ENCODE measurements at places on chromosomes 16 and 17.

DNA sequence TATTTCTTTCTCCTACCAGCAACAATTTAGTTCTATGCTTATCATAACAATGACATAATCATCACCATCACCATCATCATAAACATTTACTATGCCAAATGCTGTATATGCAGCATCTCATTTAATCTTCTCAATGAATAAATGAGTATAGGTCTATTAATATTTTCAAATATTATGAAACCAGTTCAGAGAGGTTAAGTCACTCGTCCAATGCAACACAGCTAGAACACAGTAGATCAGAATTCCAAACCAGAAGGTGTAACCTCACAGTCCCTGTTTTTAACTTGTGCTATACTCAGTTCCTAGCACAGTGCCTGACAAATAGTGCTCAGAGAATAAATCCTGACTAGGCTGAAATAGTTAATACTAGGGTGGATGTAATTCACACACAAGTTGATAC lies 314.8 kb downstream of the XYLT1 start:
- no peak for DNase-seq

GRCh38 chr16:81138831-81139557 lies 42.8 kb upstream of the GCSH start:
- DNase-seq: no peak

GRCh38 chr17:3916825-3917224 lies 560 bp upstream of the P2RX1 start:
- DNase-seq: no peak

- DNase-seq: no peak
These were observed 53.3 kb upstream of the BCAR1 start for GRCh38 chr16:75304521-75305363.

DNA sequence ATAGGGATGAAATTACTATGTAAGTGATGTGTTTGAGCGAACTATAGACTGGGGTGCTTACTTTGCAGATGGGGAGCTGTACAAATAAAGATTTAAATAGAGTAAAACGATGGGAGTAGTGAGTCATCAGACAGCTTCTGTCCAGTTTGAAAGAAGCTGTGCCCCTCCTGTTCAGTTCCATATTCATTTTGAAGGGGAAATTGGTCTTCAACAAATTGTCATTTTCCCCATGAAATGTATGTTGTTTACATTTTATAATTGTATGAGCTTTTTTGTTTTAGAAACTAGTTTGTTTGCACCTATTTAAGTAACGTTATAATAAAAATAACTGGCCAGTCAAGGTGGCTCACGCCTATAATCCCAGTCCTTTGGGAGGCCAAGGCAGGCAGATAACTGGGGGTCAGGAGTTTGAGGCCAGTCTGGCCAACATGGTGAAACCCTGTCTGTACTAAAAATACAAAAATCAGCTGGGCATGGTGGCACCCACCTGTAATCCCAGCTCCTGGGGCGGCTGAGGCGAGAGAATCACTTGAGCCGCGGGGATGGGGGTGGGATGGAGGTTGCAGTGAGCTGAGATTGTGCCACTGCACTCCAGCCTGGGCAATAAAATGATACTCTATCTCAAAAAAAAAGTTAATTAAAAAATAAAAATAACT lies 20.2 kb downstream of the SEC14L1 start:
- no peak for DNase-seq

- DNase-seq: no peak
These were observed 17.1 kb downstream of the HIGD1B start for GRCh38 chr17:44864831-44865230.

GRCh38 chr16:46648656-46649055 lies 27.5 kb upstream of the SHCBP1 start:
- no peak for DNase-seq

- DNase-seq: no peak
These were observed 162.6 kb upstream of the PLCG2 start for GRCh38 chr16:81616321-81617020.

DNA sequence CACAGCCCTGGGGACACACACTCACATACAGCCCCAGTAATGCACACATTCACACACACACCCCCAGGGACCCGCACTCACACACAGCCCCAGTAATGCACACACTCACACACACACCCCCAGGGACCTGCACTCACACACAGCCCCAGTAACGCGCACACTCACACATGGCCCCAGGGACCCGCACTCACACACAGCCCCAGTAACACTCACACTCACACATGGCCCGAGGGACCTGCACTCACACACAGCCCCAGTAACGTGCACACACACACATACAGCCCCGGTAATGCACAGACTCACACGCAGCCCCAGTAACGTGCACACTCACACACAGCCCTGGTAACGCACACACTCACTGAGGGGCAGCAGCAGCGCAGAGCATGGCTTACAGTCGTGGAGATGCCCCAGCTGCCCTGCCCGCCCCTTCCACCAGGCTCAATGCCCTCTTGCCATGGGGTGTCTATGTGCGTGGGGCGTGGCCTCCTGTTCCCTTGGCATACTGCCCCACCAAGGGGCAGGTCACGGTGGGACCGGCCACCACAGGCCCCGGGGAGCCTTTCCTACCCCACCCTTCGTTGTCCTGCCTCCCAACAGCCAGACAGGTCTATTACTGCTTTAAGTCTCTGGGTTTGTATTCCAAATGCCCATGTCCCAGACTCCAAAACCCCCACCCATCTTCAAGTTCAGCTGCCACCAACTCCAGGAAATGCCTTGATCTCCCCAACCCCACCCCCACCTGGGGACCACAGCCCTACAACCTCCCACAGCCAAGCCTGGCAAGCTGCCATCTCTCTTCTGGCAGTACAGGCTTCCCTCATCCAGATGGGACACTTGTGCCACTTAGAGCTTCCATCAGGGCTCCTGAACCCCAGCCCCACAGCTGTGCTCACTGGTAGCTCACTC lies 2.7 kb downstream of the CCDC102A start:
- peak; percentile 68 for DNase-seq

GRCh38 chr16:84438971-84439696 lies 65.3 kb downstream of the MEAK7 start:
- peak; percentile 51 for DNase-seq

DNA sequence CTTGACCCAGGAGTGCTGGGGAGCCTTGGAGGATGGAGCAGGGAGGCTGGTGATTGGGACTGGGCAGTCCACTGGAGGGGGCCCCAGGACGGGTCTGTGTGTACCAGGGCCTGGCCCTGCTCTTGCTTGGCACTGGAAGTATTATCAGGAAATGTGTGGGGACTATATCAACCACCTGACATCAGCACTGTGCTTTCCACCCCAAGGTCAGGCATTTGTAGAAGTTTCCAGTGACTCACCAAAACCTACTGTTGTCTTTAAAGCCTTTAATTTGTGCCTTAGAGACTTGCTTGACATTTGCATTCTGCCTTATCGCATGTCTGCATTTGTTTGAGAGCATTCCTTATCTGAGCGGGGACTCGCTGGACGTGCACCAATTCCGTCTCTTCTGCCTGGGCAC lies 323.1 kb downstream of the FOXL1 start:
- DNase-seq: no peak

- no peak for DNase-seq
These were observed 165.3 kb downstream of the SLC39A11 start for GRCh38 chr17:72927146-72927545.

DNA sequence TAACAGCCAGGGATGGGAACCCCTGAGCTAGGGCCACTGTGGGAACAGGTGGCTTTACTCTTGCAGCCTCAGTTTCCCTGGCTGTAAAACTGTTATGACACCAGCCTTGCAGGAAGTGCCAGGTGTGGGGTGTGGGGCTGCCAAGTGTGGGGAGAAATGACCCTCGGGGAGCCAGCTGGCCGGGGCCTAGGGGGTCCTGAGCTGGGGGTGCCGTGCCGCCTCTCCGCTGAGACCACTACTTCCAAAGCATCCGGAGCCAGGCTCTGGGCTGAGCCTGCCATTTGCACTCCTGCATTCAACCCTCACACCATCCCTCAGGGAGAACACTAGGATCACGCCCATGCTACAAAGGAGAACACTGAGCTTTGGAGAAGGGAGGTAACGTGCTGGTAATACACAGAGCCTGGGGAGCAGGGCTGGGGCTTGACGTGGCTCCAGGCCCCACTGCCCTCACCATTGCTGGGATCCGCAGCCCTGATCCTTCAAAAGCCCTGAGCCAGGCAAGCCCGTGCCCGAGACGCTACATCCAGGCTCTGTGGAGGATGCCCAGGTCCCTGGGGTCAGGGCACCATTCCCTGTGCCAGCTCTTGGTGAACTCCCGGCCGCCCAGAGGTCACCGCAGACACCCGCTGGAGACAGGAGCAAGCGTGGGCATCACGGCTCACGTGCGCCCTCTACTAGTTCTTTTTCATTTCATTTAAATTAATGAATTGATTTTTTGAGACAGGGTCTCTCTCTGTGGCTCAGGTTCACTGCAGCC lies 28.8 kb upstream of the GINS2 start:
- peak; percentile 55 for DNase-seq

DNA sequence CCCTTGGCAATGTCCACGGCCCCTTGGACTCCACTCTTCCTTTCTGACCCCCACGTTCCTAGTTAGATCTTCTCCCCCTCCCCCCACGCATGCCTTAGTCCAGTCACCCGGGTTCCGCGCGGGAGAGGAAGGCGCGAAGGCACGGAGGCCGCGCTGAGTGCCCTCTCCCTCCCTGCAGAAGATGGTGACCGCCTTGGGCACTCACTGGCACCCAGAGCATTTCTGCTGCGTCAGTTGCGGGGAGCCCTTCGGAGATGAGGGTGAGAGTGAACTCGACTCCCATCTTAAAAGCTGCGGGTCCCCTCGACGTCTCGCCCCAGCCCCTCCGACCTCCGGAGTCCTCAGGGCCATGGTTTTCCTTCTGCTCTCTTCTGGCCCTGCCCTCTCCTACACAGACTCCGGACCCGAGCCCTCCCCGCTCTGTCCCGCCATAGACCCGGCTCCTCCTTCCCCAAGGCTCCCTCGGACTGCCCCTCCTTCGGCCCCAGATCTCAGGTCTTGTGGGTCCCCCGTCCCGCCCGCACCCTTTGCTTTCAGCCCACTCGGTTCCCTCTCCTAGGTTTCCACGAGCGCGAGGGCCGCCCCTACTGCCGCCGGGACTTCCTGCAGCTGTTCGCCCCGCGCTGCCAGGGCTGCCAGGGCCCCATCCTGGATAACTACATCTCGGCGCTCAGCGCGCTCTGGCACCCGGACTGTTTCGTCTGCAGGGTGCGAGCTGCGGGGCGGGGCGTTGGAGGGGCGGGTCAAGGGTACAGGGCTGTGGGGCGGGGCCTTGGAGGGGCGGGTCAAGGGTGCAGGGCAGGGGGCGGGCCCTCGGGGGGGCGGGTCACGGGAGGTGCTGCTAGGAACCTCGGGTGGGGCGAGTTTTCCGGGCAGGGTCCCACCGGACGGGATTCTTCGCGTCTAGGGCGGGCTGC lies 4.6 kb downstream of the TGFB1I1 start:
- DNase-seq: no peak

DNA sequence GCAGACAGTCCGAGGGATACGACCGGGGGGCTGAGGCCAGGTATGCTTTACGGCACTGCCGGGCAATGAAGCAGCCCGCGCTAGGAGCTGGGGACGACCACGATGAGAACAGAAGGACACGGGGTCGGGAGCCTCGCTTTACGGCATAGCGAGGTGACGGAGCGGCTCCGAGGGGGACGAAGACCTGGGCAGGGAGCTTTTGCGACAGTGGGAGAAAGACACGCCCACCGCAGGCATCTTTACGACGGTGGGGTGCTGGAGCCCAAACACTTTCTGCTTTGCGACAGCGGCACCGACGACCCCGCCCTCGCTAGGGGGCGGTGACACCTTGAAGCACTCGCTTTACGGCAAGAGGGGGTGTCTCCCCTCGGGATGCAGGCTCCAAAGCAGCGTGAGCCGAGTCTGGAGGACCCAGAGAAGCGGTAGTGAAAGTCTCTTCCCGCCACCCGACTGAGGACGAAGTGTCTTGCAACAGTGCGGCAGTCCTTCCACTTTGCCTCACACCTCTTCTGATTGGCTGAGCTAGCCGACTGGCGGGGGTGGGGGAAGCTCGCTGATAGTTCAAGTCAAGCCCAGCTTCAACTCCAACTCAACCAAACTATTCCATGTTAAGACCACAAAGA lies 350 bp upstream of the NEURL4 start:
- peak; percentile 97 for DNase-seq

- DNase-seq: no peak
These were observed 313.0 kb downstream of the SEC14L1 start for GRCh38 chr17:77453613-77454241.

GRCh38 chr17:75340631-75341030 lies 51.4 kb upstream of the SLC25A19 start:
- peak; percentile 34 for DNase-seq

DNA sequence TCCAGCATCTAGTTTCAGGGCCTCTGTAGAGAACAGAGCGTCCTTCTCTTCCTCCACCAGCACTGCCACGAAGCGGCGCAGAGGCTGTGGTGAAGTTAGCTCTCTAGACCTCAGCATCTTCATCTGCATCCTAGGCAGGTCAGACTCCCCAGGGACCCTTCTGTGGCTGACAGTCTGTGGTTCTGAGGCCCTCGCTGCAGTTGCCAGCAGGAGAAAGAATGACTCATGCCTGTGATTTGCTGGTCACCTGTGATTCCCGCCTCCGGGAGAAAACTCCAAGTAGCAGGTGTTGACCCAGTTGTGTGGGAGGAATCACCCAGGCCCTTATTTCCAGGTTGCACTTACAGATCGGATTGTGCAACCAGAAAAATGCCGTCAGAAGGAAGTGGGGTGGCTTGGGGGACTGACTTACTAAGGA lies 117.3 kb upstream of the CACNG5 start:
- DNase-seq: peak; percentile 33

DNA sequence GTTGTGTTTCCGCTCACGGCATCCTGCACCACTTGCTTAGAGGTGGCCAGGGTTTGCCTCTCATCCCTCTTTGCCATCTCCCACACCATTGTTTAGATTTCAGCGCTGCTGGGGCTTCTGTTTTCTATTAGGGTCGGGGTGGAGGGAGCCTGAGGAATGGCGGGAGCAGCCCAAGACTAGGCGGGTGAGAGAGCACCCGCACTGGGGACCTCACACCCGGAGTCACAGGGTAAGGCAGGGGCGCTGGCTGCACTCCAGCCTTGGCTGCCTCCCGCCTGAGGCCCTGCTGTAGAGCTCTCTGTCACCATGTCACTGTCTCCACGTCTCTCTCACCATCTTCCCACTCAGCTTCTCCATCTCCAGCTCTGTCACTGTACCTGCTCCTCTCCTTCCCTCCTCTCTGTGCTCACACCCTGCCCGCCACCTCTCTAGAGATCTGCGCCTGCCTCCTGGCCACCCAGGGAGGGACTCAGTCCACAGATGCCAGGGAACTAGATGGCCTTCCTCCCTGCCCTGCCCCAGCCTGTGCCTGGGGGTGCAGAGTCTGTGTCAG lies 32.8 kb upstream of the ABCC3 start:
- no peak for DNase-seq

- no peak for DNase-seq
These were observed 35.9 kb downstream of the CMTM4 start for GRCh38 chr16:66660422-66661209.
